ENCODE measurements at places on chromosomes 2 and 18.

- no peak for DNase-seq
Observed at GRCh38 chr18:35172009-35172408, 68.8 kb upstream of the ZNF397 start.

GRCh38 chr2:241372361-241372992 lies 16.4 kb downstream of the FARP2 start:
- no peak for DNase-seq

- no peak for DNase-seq
Observed at GRCh38 chr2:28546242-28546641, 50.4 kb downstream of the PLB1 start.

GRCh38 chr2:184683911-184684310 lies 85.6 kb downstream of the ZNF804A start:
- DNase-seq, result no peak

- no peak for DNase-seq
Observed at GRCh38 chr2:52456561-52457377, 1310.8 kb upstream of the CHAC2 start.

DNA sequence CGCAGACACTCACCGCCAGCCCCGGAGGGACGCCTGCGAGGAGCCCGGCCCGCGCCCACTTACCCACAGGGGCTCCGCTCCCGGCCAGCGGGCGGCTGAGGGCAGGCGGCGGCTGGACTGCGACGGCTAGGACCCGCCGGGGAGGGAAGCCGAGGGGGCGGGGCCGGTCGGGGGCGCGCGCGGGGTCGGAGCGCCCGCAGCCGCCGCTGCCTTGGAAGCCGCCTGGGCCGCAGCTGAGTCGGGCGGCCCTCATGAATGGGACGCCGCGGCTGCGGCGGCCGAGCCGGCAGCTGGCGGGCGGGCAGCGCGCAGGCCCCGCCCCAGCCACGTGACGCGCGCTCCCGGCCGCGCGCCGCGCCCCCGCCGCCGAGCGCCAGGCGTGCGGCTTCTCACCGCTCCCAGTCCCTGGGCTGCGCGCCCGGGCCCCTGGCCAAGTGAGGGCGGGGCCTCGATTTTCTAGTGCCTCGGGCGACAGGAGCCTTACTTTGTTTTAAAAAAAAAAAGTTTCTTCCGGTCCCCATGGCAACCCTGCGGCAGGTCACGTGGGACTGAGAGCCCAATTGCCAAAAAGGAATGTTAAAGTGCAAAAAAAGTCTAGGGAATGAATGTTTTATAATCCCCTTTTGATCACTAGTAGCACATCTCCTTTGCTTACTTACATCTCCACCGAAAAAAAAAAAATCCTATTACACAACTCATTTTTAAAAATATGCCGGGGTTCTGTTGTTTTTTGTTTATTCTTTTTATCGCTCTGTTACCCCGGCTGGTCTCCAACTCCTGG lies at the start of gene LPIN2:
LPIN2 (minus strand) TSS at position 121 of the 781 bp plus-strand sequence. CDS start 52,304 bp downstream, outside the sequence.
- DNase-seq, result peak; percentile 85

- DNase-seq, result no peak
Observed at GRCh38 chr2:85524336-85524908, 14.5 kb upstream of the MAT2A start.

DNA sequence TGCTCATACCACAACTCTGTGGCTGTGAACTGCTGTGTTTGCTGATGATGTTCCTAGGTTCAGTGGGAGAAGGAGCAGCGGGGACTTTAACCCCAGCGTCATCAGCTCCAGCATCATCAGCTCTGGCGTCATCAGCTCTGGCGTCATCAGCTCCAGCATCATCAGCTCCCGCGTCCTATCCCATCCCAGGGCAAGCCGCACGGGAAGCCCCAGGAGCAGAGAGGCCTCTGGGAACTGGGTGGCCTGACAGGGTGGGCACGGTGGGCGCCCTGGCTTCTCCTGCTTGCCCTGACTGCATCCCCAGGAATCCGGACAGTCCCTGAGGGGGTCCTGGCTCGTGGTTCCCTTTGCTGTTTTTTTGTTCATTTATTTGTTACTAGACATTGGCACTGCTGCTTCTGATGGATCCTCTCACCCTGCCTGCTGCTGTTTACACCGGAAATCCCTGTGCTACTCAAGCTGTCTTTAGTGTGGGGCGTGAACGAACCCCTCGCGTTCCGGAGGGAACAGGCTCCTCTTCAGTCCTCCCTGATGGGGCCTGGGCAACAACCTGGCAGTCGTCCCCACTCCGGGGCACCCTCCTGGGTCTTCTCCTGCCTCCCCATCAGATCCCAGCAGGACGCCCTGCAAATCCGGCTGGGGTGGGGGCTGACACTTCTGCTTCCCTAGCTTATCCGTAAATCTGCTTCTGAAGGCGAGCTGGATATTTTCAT lies 67.1 kb upstream of the PXDN start:
- DNase-seq, result no peak

GRCh38 chr2:134153294-134153880 lies 100.5 kb upstream of the MGAT5 start:
- DNase-seq, result no peak

GRCh38 chr2:134293719-134294537 lies 40.1 kb downstream of the MGAT5 start:
- DNase-seq, result no peak

GRCh38 chr2:102059151-102059550 lies 67.4 kb downstream of the IL1R2 start:
- DNase-seq, result no peak
